ENCODE measurements at places on chromosomes 5 and 9.

DNA sequence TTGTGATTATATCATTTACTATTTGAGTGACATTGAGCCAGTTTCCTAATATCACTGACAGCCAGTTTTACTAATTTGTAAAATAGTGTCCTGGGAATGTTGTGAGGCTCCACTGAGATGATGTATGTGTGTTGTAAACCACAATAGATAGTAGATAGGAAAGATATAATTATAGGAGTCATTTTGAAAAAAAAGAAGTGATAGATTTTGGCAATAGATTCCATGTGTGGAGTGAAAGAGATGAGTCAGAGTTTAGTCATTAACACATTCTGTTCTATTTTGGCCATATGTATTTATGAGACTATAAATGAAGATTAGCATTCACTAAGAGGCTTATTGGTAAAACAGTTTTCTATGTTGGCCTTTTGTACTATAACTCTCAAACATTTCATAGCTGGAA is 388.2 kb downstream of the FAM170A start:
- no peak for DNase-seq

DNA sequence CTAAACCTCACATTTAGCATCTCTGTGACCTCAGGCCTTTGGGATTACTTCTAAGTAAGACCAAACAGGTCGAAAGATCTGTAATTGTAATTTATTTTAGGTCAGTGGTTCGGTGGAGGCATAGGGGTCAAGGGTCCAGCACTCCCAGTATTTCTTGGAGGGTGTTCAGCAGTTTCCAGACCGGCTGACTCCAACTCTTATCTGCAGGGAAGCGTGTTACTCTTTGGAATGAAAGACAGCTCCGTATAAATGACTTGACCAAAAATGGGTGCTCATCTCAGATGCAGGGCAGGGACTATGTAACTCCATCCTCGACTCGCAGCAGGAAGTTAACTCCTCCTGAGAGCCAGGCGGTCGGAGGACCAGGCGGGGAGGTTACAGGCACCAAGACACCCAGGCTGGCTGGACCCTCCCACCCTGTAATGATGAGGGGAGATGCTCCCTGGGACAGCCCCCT is 620 bp upstream of the VPS13A start:
- DNase-seq = no peak

DNA sequence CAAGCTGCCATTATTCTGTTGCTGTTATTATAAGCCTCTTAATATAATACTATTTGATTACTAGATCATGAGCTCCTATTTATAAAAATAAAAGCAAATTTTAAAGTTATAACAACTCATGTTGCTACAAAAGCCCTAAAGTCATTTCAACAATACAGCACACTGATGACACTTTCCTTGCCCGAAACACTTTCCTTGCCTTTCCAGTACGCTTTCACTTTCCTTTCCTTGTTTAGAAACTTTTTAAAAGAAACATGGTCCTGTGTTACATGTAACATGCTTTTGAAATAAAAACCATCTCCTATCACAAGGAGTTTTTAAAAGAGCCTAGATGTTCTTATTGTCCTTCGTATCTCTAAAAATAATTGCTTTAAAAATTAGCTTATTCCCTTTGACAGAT is 688.4 kb downstream of the PTPRD start:
- no peak for DNase-seq

DNA sequence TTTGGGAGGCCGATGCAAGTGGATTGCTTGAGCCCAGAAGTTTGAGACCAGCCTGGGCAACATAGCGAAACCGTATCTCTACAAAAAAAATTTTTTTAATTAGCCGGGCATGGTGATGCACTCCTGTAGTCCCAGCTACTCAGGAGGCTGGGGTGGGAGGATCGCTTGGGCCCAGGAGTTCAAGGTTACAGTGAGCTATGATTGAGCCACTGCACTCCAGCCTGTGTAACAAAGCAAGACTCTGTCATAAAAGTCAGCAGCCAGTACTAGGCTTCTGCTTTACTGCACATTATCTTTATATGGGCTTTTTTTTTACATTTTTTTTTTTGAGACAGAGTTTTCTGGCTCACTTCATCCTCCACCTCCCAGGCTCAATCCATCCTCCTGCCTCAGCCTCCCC is 9.4 kb upstream of the HAVCR1 start:
- DNase-seq = no peak

DNA sequence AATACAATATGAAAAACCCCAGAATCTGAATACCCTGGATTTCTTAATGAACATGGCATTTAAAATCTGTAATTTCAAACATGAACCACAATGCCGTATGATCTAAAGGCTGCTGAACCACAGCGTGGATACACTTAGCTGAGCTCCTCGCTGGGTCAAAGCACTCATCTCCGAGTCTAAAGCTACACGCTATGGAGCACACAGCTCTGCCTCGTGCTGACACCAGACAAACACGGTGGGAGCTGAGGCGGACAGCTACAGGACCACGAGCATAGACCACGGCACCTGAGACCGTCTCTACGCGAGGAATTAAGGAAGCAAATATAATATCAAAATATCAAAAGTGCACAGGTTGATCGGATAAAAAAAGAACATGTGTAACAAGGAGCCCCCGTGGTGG is 42.8 kb upstream of the IPPK start:
- no peak for DNase-seq

GRCh38 chr5:58711965-58712364 is 129.1 kb downstream of the RAB3C start:
- DNase-seq = no peak

GRCh38 chr5:138844812-138845513 is 30.2 kb downstream of the LRRTM2 start:
- DNase-seq = no peak

DNA sequence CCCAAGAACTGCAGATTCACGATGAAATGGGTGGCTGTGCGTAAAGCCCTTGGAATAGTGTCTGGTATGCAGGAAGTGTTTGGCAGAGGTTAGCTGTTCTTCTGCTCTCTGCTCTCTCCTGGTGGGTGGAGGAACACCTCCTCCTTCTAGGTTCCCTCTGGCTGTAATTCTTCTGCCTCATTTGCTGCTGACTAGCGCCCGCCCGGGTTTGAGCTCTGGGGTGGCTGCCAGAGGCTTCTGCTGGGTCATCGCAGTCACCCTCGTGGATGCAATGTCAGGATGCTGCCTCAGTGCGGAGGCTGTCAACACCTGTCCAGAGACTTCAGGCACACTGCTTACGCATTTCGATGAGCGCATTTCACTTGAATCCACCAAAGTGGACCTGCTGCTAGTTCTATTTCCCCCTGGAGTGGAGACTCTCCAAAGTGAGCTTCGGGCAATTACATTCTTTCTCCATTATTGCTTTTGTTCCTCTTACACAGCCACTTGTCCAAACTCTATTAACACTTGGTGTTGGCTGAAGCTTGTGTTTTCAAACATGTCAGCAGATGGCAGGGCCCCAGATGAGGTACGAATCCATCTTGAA is 11.7 kb downstream of the DOCK2 start:
- DNase-seq = no peak
